OCI-M1 (cell line): ENCODE measurements at places on chromosomes 11 and 22.

DNA sequence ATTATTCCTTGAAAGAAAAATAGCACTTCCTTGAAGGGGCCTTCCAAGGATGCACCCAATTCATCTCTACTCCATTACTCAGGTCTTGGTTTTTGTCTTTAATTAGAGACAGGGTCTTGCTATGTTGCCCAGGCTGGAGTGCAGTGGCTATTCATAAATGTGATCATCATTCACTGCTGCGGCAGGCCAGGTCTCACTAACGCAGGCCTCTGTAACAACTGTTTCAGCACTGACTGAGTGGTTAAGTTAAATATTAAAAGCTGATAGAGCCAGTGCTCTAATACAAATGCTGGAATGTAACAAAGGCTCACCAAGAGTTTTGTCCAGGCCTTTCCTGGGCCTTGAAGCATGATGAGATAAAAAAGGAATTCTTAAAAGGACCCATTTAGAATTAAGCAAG lies 61.4 kb upstream of the GNAZ start:
- DNase-seq = no peak

GRCh38 chr11:3191586-3192324 lies 26.6 kb upstream of the OSBPL5 start:
- DNase-seq = no peak

DNA sequence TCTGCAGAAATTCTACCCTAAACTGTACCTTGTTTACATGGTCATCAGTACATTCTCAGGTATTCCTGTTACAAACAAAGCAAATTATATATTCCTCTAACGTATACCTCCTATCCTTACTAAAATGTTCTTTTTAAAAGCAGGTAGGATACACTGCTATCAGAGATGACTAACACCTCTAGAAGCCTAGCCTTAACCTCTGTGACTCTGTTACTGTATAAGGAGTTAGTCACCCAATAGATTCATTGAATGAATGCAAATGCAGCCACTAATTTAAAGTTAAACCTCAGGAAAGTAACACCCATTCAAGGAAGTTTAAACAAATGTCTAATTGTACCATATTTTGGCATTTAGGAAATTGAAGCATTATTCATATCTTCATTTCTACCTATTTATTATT lies 82.2 kb downstream of the FCHSD2 start:
- no peak for DNase-seq

DNA sequence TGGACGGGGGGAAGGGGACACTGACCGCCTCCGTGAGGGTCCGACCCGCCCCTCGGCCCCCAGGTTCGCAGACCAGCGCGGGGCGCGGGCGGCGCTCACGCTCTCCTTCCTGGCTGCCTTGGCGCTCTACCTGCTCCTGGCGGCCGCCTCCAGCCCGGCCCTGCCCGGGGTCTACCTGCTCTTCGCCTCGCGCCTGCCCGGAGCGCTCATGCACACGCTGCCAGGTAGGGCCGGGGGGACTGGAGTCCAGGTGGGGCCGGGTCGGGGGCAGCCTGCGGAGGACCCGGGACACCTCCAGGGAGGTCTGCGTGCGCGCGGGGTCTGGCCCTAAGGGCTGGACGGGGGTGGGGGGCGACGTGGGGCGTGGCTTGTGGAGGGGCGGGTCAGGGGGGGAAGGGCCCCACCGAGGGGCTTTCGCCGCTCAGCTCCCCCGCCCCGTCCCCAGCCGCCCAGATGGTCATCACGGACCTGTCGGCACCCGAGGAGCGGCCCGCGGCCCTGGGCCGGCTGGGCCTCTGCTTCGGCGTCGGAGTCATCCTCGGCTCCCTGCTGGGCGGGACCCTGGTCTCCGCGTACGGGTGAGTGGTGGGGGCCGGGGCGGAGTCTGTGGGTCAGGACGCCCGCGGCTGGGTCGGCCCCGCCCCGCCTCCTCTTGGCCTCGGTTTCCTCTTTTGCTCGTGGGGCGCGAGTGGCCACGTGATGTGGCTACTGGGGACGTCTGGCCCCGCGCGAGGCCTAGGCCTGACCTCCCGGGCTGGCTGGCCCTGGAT lies 19.9 kb downstream of the PHLDA2 start:
- DNase-seq = no peak
